ENCODE measurements at places on chromosomes 2 and 18. TPM values are rescaled to one million over a fixed set of nuclear protein-coding genes. Genes with fewer than 3 reads are reported as not detected.

- H3K4me1 ChIP-seq: no peaks in the 10 kb centered on the region
- H3K36me3 ChIP-seq: no peaks in the 10 kb centered on the region
- H3K27ac ChIP-seq: no peak overlapping the region
- no peak for DNase-seq
- no peaks in the 10 kb centered on the region for H3K27me3 ChIP-seq
- no peak overlapping the region for H3K4me3 ChIP-seq
Measured at GRCh38 chr2:45942237-45942738, 290.8 kb downstream of the PRKCE start.

GRCh38 chr2:120620025-120620793 lies 115.5 kb upstream of the GLI2 start:
- no peaks in the 10 kb centered on the region for H3K27me3 ChIP-seq
- DNase-seq: no peak
- H3K36me3 ChIP-seq: no peaks in the 10 kb centered on the region
- H3K4me3 ChIP-seq: no peak overlapping the region
- H3K4me1 ChIP-seq: no peaks in the 10 kb centered on the region

GRCh38 chr18:70041459-70042050 lies 93.9 kb upstream of the CD226 start:
- H3K4me1 ChIP-seq: no peaks in the 10 kb centered on the region
- no peak for DNase-seq
- H3K4me3 ChIP-seq: no peak overlapping the region
- H3K27me3 ChIP-seq: no peaks in the 10 kb centered on the region

GRCh38 chr2:168717790-168718502 lies 84.5 kb upstream of the NOSTRIN start:
- H3K4me1 ChIP-seq: peaks cover 11% of the 10 kb centered on the region
- H3K36me3 ChIP-seq: peaks cover 2% of the 10 kb centered on the region
- no peak for DNase-seq
- H3K4me3 ChIP-seq: no peak overlapping the region
- H3K27me3 ChIP-seq: no peaks in the 10 kb centered on the region

Gene THSD7B
- not detected for total RNA-seq

DNA sequence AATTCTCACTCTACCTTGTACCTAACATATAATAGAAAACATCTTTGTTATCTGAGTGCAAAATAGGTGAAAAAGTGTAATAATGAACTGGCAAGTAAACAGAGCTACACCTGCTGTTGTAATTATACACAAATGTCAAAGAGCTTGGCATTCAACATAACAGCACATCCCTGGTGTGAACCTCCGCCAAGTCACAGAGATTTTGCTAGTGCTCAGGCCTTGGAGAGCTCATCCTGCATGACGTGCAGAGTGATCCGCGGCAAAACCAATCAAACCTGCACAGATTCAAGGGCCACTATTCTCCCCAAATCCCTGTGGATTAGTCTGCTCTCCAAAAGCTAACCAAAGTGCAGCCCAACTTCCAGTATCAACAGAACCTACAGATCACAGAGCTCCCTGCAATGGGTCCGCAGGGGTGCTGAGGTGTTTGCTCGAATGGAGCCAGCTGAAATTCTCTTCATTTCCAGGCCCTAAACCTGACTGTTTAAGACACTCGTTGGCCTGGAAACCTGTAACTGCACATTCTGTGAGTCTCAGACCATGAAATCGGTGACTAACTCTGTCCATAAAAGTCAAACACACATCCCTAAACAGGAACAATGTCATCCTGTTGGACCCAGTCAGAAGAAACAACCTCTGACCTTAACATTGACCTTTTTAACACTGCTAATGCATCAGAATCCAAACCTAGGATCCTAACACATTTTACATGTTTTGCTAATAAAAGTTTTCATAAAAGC lies 111.8 kb downstream of the EPB41L3 start:
- H3K4me1 ChIP-seq: no peaks in the 10 kb centered on the region
- H3K27ac ChIP-seq: no peak overlapping the region
- H3K36me3 ChIP-seq: no peaks in the 10 kb centered on the region
- no peak overlapping the region for H3K4me3 ChIP-seq
- DNase-seq: no peak
- no peaks in the 10 kb centered on the region for H3K27me3 ChIP-seq

DNA sequence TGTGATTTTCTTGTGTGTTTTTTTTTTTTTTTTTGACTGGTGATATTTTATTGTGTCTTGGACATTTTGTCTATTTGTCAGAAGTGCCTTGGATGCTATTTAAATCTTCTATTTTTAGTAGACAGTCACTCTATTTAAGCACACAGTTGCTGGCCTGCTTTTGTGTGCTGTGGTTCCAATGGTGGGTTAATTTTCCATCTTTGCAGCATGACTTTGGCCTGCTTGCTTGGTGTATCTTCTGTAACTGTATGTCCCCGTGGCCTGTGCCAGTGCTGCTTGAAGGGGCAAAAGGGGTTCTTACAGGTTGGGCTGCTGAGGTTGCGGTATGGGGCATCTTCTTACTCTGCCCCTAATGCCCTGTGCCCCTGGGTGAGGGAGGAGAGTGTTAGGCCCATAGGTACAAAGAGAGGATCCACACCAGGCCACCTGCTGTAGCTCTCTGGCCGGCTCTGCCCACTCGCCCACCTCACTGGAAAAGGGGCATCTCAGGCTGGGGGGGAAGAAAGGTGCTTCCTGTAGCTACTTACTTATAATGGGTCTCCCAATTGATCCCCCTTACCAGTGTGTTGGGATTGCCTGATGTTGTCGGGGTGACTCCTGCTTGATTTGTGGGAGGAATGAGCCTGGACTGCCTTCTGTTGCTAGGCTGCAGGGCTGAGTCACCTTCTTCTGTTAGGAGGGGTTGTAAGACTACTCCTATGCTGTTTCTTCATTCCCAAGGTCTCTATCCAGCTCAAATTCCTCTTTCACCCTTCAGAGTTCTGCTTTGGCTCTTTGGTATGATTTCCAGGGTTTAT lies 490.0 kb upstream of the HS6ST1 start:
- H3K27me3 ChIP-seq: peaks cover 3% of the 10 kb centered on the region
- no peak for DNase-seq
- H3K36me3 ChIP-seq: no peaks in the 10 kb centered on the region
- no peaks in the 10 kb centered on the region for H3K4me1 ChIP-seq
- no peak overlapping the region for H3K27ac ChIP-seq

Gene ALPP
- total RNA-seq: not detected

DNA sequence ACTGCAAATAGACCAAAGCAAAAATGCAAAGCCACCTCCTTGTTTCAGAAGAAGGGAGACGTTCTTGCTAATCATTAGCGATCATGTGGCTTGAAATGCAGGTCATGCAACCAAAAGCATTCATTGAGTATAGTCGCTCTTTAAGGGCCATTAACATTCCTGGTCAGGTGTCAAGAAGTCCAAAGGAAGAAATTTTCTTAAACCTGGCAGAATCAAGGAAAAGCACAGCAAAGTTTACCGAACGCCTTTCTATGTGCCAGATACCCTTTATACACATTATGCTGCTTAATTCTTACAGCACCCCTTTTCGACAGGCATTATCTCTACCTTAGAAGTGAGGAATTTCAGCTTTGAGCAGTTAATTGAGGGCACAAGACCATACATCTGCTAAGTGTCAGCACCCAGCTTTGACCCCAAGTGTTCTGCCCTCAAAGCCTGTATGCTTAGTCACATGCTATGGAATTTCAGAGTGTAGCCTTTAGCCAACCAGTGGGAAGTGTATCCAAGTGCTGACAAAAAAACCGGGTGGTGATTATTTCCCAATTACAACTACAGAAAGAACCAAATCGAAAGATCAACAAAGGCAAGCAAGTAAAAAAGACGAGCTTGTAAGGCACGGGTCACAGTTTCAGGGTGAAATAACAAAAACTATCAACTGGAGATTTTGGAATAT lies 70.8 kb downstream of the EPHA4 start:
- H3K27me3 ChIP-seq: no peaks in the 10 kb centered on the region
- no peak overlapping the region for H3K27ac ChIP-seq
- H3K4me3 ChIP-seq: no peak overlapping the region
- peaks cover 6% of the 10 kb centered on the region for H3K4me1 ChIP-seq

DNA sequence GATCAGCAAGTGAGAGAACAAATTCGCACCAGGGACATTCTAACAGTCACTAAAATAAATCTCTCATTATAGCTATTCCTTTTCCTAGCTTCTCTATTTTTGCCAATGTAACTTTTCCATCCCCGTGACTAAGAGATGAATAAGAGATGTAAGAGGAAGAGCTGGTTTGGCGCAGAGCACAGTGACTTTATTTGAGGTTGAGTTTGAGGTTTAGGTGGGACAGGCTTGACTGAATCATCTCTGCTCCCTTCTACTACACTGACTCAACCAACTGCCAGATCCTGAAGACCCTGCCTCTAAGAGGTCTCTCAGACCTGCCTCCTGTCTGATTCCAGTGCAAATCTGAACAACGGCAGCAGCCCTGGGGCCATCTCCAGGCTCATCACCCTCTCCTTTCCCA lies 28.0 kb downstream of the RFX8 start:
- H3K4me1 ChIP-seq: peaks cover 19% of the 10 kb centered on the region
- peaks cover 7% of the 10 kb centered on the region for H3K27me3 ChIP-seq
- no peak overlapping the region for H3K27ac ChIP-seq
- DNase-seq: no peak

GRCh38 chr2:150441784-150442183 lies 45.7 kb downstream of the RND3 start:
- no peak for DNase-seq
- no peaks in the 10 kb centered on the region for H3K36me3 ChIP-seq
- no peaks in the 10 kb centered on the region for H3K4me1 ChIP-seq
- H3K27ac ChIP-seq: no peak overlapping the region
- no peaks in the 10 kb centered on the region for H3K27me3 ChIP-seq

DNA sequence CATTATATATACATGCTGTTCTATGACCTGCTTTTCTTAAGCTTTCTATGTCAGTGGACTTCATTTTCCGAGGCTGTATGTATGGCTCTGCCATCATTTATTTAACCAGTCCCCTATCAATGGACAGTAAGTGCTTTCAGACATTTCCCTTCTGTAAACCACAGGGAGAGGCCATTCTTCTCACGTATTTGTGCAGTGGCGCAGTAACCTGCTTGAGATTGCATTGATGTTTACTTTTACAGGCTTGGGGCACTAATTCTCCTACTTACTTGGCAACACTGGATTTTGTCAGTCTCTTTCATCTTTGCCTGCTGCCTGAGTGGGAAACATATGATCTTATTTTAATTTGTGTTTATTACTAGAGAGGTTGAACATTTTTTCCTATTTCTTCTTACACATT lies 52.1 kb downstream of the BOLA3 start:
- H3K27ac ChIP-seq: no peak overlapping the region
- H3K4me3 ChIP-seq: no peak overlapping the region
- H3K36me3 ChIP-seq: peaks cover 10% of the 10 kb centered on the region
- no peaks in the 10 kb centered on the region for H3K4me1 ChIP-seq

DNA sequence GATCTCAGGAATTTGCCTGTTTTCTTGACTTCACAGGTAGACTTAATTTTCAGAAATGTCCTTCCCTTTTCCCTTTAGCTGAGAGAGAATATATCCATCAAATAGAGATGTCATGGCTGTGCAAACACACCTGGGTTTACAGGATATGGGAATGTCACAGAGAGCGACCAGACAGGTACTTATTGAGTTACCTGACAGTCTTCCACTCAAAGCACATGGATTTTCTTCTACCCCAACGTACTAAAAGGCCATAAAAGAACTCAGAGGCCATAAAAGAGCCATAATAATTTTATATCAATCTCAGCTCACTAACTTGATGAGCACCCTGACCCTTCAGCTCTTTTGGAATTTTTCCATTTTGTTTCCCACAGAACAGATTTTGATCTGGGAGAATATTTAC lies 5.3 kb upstream of the DTNA start:
- DNase-seq: no peak
- H3K4me3 ChIP-seq: no peak overlapping the region
- no peaks in the 10 kb centered on the region for H3K36me3 ChIP-seq
- H3K27ac ChIP-seq: no peak overlapping the region
- H3K27me3 ChIP-seq: peaks cover 2% of the 10 kb centered on the region

Gene GKN2
- not detected for total RNA-seq

GRCh38 chr2:65177751-65178442 lies 48.0 kb upstream of the RAB1A start:
- H3K36me3 ChIP-seq: no peaks in the 10 kb centered on the region
- no peak for DNase-seq
- no peaks in the 10 kb centered on the region for H3K4me1 ChIP-seq
- peaks cover 10% of the 10 kb centered on the region for H3K27me3 ChIP-seq
- H3K4me3 ChIP-seq: no peak overlapping the region

DNA sequence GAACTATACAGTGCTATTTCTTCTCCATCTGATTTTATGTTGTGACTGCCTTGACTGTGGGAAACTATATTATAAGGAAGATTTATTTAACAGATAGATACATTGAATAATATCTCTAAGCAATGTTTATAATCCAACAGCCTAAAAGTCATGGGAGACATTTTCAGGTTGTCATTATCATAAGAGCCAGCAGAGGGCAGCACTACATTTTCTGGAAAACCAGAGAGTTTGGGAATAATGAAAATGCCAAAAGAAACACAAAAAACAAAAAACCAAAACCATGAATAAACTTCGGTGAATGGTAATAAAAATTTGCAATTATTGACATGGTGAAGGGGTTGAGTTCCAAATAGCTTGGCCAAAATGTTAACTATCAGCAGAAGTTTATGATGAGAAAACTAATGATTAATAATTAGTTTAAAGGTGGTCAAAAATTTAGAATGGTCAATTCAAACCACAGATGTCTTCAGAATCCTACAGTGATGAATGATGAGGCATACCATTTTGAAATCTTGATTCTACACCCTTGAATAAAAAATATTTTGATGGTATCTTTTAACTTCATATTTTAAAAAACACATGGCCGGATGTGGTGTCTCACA lies 4.7 kb downstream of the EEF1B2 start:
- DNase-seq: peak; percentile 43
- no peak overlapping the region for H3K27ac ChIP-seq
- no peaks in the 10 kb centered on the region for H3K27me3 ChIP-seq
- peaks cover 31% of the 10 kb centered on the region for H3K4me1 ChIP-seq
- peaks cover 51% of the 10 kb centered on the region for H3K36me3 ChIP-seq

GRCh38 chr18:58540381-58540943 lies 88.4 kb downstream of the ALPK2 start:
- H3K4me3 ChIP-seq: no peak overlapping the region
- peaks cover 49% of the 10 kb centered on the region for H3K4me1 ChIP-seq
- no peak for DNase-seq
- H3K36me3 ChIP-seq: no peaks in the 10 kb centered on the region

Gene COL4A3
- total RNA-seq: not detected

GRCh38 chr2:128379021-128380015 lies 60.6 kb upstream of the HS6ST1 start:
- peaks cover 37% of the 10 kb centered on the region for H3K27me3 ChIP-seq
- H3K36me3 ChIP-seq: no peaks in the 10 kb centered on the region
- H3K27ac ChIP-seq: no peak overlapping the region
- H3K4me1 ChIP-seq: peaks cover 3% of the 10 kb centered on the region
- no peak for DNase-seq

DNA sequence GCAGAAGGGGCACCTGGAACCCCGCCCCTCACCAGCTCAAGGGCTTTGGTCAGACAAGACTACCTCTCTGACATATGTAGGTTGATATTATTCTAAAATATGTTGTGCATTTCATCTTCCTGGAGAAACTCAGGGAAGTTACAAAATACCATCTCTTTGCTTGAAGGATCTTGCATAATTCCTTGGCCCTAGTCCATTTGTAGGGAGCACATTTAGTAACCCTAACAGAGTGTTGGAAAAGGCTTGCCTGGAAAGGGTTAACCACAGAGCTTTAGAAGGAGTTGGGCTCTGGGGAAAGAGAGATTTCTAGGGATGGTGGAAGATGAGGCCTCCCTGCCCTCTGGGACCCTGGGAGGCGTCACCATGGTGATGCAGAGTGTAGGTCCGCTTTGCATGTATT lies 143.0 kb upstream of the SLC1A4 start:
- no peaks in the 10 kb centered on the region for H3K36me3 ChIP-seq
- no peak overlapping the region for H3K4me3 ChIP-seq
- H3K27me3 ChIP-seq: peaks cover 2% of the 10 kb centered on the region
- H3K27ac ChIP-seq: no peak overlapping the region

Gene M1AP
- total RNA-seq: not detected

All from activated CD8-positive, alpha-beta memory T cell treated with anti-CD3 and anti-CD28 coated beads, Interleukin-2, amount 10 ng/mL, durations not matched to agents 7 days and 5 days (primary cell).